ENCODE measurements at places on chromosomes 12 and 14.

DNA sequence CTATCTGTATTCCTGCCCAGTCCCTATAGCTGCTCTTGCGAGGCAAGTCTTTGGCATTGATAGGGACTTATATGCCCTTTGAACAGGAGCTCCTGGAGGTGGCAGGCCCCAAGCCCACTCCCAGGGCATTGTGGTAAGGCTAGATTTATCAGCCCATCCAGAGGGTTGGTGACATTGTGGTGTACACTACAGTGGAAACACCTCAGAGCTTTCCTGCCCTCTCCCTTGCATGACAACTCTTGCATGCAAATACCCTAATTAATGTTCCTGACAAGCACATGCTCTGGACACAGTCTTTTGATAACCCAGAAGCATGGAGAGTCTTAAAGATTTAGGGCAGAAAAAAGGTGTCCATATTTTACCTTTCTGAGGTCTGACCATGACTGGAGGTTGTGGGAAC lies 815 bp upstream of the RIPK3 start:
- DNase-seq, result no peak

- DNase-seq, result no peak
These were observed 16.0 kb downstream of the LRTM2 start for GRCh38 chr12:1836241-1836803.

GRCh38 chr12:6691473-6691872 lies 2.3 kb upstream of the ZNF384 start:
- no peak for DNase-seq

GRCh38 chr12:99686142-99686541 lies 38.6 kb downstream of the GARIN6 start:
- DNase-seq, result no peak

- DNase-seq, result peak; percentile 12
These were observed 579.1 kb downstream of the TMTC2 start for GRCh38 chr12:83265808-83266207.

DNA sequence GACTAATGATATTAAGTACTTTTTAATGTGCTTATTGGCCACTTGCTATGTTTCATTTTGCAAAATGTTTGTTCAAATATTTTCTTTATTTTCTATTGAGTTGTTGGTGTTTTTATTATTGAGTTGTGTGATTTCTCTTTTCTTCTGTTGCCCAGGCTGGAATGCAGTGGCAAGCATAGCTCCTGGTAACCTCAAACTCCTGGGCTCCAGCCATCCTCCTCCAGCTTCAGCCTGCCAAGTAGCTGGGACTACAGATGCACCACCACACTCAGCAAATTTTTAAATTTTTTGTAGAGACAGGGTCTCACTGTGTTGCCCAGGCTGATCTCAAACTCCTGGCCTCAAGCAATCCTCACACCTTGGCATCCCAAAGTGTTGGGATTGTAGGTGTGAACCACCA lies 199.2 kb downstream of the NOVA1 start:
- DNase-seq, result no peak

DNA sequence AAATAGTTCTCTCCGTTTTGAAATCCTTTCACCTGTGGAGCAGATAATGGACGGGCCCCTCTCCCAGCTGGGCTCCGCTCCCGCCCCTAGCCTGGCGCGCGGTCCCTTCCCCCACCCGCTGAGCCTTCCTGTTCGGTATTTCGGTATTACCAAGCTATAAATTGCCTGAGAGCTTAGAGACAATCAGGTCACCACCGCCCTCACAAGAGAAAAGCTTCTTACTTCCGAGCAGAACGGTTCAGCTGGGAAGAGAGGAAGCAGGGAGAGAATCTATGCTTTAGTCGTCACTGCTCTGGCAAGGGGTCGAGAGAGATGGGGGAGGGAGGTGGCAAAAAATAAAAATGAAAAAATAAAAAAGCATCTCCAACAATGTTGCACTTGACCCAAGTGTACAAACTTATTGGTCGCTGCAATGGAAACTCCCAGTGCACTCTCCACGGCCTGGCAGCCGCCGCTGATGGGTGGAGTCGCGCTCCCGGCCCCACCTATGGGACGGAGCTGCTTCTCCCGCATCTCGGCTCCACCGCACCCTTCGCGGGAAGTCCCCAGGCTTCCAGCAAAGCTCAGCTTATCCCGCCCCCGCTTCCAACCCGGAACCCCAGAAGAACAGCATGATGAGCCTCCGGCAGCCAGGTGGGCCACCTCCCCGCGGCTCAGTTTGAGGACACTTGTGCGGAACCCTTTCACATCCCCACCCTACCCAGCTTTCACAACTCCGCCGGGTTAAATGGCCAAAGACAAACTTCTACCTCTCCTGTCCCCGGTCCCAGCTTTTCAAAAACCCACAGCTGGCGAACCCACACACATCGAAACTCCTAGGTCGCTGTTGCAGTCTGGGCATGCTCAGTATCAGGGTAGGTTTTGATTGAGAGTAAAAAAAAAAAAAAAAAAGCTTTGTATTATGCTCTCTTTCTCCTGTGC lies 832 bp upstream of the SYT1 start:
- DNase-seq, result no peak

DNA sequence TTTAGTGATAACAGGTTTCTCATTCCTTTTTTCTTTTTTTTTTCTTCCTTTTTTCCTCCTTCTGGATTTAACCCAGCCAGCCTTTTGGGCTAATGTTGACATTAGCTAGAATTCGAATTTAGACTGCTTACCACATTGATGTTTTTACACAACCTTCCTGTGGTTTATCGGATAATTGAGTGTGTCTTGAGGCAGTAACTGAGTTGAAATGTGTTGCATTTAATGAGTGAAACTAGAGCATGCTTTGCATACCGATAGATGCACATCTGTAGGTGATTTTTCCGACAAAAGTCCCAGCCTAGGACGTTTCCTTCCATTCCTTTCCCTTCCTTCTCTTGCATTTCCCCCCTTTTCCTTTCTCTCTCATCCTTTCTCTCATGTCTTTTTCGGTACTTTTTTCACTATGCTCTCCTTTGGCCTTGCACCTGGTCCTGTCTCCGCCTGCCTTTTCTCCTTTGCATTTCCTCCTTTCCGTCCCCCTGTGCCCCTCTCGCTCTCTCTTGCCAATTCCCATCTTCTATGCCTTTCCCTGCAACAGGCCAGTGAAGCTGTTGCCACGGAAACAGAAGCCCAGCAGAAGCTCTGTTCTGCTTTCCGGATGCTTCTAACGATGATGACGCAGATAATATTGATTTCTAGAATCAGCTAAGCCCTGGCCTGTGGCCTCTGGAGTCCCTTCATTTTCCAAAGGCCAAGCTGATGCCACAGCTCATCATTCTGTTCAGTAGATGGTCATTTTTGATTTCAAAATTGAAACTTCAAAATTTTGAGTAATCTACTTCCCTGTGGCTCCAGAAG lies 76.1 kb downstream of the SLC25A47 start:
- DNase-seq, result no peak

DNA sequence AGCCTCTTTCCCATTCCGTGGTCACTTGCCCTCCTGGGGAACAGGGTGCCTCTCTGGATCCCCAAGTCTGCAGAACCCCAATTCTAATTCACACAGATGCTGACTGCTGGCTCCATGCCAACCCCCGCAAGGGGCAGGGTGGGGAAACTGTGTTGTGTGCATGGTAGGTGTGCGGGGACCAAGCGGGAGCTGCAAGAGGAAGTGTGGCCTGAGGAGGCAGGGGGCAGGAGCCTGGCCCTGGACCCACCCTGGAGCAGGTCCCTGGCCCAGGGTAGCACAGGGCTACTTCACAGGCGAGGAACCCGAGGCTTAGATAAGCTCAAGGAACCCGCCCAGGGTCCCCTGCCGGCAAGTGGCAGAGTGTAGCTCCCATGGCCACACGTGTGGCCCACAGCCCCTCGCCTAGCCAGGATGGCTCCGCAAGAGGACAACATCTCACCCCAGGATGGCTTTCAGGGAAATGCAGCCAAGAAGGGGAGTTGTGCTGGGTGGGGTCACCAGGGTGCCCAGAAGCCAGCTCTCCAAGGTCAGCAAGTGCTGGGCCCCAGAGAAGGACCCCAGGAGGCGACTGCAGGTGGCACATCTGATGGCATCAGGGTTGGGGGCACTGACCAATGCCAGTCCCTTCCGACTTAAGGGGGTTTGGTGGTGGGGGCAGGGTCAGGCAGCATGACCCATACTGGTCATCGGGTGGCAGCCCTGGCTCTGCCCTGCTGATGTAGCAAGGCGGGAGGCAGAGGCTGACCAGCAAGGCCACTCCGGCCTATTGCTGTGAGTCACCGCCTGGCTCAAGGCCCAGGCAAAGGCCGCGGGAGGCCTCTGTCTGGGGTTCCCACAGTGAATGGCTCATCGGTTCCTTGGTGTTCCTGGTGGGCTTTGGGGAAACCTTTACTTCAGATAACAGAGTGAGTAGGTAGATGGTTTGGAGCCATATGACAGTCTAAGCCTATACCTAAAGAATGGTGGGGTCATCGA lies 37.3 kb upstream of the EML1 start:
- DNase-seq, result peak; percentile 77

GRCh38 chr14:73889376-73889775 lies 2.7 kb downstream of the ZNF410 start:
- no peak for DNase-seq

DNA sequence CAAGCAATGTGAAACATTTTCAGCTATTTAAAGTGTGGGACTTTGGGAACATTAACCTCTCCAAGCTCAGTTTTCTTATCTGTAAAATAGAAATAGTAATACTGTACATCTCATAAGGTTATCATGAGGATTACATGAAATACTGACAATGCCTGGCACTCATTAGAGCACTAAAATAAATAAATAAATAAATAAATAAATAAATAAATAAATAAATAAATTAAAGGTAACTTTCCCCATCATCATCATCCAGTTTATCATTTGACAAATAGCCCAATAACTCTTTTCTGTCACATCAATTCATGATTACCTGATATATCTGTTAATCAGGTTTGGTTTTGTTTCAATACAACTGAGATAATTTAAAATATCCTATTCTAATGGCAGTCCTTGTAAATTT lies 48.5 kb downstream of the EFCAB11 start:
- DNase-seq, result no peak

DNA sequence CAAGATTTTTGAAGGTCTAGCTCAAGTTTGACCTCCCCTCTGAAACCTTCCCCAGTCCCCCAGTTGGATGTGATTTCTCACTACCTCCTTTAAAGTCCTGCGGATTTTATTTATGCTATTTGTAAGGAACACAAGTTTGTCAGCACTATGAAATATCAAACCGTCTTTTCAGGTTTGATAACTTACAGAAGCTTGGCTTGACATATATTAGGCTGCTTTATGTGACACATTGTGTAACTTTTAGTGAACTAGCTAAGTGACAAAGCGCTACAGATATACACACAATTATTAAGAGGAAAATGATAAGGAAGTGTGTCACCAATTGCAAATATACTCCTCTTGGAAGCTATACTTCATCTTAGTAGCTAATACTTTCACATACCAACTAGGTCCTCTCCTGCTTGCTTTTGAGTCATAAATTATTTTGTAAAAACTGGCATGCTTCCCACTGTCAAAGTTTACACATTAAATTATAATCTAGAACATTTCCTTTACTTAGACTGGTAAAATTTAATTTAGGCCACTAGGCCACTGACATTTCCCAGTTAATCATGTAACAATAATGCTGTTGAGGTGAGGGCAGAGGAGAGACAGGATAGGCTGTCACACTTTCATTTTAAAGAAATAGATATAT lies 149.5 kb downstream of the TMTC3 start:
- DNase-seq, result no peak

- DNase-seq, result peak; percentile 39
These were observed at the start of gene HOXC4 for GRCh38 chr12:54053751-54054741. Gene HOXC4 (plus strand): TSS chr12:54053835. CDS start chr12:54053923, 88 bp downstream.

GRCh38 chr12:5437589-5437988 lies 5.7 kb downstream of the NTF3 start:
- peak; percentile 52 for DNase-seq

GRCh38 chr12:53191096-53191884 lies 10.6 kb upstream of the CSAD start:
- DNase-seq, result no peak

- DNase-seq, result peak; percentile 80
These were observed 19.6 kb downstream of the POMT2 start for GRCh38 chr14:77301103-77301502.

DNA sequence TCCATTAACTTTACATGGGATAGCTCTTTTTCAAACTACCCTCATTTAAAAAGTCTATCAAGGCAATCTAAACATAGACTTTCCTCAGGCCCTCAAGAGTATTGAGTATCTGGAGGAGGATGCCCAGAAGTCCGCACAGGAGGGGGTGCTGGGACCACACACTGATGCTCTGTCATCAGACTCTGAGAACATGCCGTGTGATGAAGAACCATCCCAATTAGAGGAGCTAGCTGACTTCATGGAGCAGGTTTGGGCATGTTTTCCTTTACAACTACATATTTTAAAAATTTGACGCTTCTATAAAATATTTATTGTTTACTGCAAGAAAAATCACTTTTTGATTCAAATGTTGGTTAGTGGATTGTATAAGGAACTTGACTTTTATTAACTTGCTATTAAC lies 93.5 kb downstream of the EP400 start:
- DNase-seq, result no peak

DNA sequence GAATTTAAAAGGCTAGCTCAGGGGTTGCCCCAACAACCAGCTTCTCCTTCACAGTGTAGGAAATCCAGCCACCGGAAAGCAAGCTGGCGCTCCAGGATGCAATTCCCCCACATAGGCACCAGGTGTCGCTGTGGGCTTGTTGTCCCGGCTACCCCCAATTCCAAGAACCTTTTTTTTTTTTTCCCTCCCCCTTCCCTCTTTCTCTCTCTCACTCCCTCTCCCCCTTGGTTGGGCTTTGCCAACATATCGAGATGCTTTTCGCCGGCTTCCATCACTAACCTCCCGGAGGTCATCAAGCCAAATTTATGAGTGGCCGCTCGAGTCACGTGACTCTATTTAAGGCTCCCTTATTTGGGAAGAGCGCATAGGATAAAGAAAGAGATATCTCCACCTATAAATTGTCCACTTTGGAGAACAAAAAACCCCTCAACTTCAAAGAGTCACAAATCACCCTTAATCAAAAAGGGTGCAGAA lies at the start of gene HOXC5:
Gene HOXC5, plus strand, starts transcription at position 424 of the 474 bp plus-strand sequence. CDS start 73 bp downstream, outside the sequence.
- peak; percentile 94 for DNase-seq

- no peak for DNase-seq
These were observed 156.0 kb downstream of the TMTC3 start for GRCh38 chr12:88298014-88298682.

- DNase-seq, result no peak
These were observed 749 bp downstream of the AKAP3 start for GRCh38 chr12:4648104-4648500.
